Type B pancreatic cell (in vitro differentiated cells): ENCODE measurements at places on chromosomes 11 and 22.

GRCh38 chr11:56706486-56706885, 7.6 kb downstream of the OR9G1 start:
- no peak for DNase-seq

- DNase-seq: no peak
Measured at GRCh38 chr11:28756977-28757376, 648.8 kb downstream of the METTL15 start.

GRCh38 chr11:70282012-70282411, 11.5 kb downstream of the PPFIA1 start:
- DNase-seq: no peak

DNA sequence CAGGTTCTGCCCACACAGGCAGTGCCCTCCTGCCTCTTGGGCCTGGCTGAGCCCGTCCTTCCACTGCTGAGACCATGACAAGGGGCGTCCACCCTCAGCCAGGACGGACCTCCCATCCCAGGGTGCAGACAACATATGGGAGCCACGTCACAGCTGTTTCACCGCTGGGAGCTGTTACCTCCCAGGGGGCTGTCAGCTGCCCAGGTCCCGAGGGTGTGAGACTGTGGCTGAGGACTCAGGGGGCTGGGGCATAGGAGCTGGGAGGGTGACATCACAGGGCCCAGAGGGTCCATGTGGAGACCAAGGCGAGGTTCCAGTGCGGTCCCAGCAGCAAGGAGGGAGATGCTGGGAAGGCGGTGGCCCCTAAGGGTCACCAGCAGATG, 17.9 kb upstream of the CTSD start:
- no peak for DNase-seq

GRCh38 chr11:92083123-92083522, 141.5 kb upstream of the FAT3 start:
- no peak for DNase-seq

GRCh38 chr11:7522121-7522520, 8.3 kb downstream of the PPFIBP2 start:
- DNase-seq: no peak

DNA sequence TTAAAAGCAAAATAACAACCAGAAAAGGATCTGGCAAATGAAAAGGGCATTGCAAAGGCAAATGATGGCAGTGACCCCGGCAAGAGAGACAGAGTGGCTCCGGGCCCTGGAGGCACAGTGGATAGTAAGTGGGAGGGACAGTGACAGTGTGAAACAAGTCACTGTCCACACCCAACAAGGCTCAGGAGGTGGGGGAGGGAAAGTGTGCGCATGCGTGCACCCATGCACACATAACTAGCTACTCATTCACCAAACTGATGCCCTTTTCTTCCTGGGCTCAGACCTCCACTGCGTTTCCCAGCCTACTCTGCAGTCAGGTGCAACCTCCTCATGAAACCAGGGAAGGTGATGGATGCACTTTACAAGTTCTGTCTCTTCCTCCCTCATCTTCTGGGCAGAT, 108.4 kb downstream of the SHANK2 start:
- no peak for DNase-seq

DNA sequence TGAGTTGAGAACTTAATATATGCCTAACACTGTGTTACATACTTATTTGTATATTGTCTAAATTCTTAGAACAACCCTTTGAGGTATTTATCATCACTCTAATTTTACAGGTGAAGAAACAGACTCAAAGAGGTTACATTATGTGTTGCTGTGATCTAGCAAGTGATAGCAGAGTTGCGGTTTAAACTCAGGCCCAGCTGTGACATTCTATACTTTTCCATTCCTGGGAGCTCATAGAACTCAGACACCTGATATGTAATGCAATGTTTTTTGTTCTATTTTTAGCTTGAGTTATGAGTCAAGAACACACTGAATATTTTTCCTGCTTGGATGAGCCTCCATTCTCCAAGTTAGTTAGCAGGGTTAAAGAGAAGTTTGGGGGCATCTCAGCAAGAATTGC, 449.7 kb upstream of the DDI1 start:
- DNase-seq: no peak

- no peak for DNase-seq
Measured at GRCh38 chr22:17733466-17733865, 40.8 kb downstream of the BID start.

- DNase-seq: no peak
Measured at GRCh38 chr22:41768430-41768829, 32.0 kb upstream of the CCDC134 start.

DNA sequence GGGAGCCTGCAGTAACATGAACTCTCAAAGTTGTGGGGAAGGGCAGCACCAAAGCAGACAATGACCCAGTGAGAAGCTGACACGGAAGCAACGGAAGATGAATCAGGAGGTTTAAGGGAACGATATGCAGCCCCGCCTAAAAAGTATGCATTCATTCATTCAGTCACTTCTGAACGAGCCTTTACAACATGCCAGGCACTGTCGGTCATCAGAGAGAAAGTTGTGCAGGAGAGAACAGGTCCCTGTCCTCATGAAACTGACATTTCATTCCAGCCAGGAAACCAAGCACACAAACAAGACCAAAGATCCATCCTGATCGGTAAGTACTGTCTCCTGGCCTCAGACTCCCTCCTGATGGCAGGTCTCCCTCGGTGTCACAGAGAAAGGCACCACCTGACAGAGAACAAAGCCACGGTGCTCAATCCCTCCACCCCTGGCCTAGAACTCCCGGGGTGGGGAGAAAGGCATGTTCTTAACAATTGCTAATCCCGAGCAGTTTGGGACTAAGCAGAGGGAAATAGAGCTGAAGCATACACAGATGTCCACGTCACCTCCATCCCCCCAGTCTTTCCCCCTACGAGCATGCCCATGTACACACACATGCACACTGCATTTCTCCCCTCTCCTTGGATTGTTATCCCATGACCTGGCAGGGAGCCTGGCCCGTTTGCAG, 49.3 kb downstream of the LRFN4 start:
- DNase-seq: no peak

DNA sequence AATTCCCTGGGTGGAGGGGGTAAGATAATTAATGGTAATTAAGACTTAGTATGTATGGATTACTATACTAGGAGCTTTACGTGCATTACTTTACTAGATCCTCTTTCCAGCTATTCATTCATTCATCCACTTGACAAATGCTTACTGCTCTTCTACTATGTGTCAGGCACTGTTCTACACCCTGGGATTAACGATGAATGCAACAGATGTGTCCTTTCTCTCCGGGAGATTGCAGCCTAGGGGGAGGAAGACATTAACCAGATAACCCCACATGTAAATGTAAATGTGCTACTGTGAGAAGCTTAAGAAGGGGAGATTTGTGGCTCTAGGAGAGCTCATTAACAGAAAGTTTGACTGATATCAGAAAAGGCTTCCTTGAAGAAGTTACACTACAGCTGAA, 1.7 kb downstream of the ANKK1 start:
- no peak for DNase-seq

DNA sequence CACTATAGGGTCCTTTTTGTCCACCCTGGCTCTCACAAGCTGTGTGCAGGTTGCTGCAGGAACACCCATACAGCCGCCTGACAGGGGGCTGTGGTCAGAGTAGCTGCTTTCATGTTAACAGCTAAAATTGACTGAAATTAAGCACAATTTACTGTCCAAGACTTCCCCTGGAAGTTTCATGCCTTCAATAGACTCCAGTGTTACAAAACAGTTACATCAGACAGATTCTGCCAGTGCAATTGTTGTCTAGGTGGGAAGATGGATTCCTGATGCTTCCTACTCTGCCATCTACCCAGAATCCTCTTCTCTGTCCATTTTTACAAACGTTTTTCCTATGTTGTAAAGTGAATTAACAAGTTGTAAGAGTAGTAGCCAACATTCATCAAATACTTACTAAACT, 5.3 kb upstream of the TSKU start:
- no peak for DNase-seq

DNA sequence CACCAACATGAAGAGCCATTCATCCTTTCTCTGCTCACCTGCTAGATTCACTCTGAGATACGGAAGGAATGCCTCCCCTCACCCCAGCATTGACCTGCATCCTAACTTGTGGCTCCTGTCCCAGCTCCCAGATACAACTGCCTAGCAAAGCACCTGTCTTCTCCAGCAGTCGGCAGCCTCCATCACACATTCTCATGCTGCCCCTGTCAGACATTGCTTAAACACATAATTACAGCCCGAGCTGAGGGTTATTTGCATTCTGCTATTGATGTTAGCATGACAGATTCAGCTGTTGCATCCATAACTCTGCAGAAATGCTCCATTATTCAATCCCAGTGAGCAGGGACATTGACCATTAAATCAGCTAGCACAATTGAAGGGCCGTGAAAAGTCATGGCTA, 184.4 kb upstream of the NARS2 start:
- DNase-seq: no peak

DNA sequence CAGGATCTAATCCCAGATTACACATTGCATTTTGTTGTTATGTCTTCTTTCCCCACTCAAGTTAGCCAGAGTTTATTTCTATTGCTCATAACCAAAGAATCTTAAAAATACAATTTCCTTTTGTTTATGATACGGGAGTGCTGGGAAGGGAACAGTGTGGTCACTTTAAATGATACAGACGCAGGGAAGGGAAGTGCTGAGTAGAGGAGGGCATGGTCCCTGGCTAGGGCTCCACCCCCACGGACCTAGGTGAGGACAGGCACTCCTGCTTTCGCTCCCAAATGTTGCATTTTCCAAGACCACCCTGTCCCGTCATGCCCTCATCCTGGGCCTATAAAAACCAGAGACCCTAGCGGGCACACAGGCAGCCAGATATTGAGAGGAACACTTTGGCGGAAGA, 30.6 kb upstream of the NARS2 start:
- no peak for DNase-seq

DNA sequence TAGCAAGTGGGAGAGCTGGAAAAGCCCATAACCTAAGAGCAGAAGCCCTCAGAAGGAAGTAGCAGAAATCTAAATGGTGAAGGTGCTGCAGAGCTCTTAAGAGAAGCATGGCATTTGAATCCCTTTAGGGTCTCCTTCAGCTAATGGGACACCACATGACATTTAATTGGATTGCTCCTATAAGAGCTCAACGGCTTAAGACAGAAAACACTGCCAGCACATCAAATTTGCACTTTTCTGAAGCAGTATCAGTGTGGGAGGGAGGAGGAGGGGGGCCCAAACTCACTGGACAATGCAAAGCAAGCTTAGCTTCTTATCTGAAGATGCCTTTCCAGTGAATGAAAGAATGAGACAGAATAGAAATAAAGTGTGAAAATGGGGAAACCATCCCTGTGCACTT, 287.9 kb upstream of the MTNR1B start:
- no peak for DNase-seq

DNA sequence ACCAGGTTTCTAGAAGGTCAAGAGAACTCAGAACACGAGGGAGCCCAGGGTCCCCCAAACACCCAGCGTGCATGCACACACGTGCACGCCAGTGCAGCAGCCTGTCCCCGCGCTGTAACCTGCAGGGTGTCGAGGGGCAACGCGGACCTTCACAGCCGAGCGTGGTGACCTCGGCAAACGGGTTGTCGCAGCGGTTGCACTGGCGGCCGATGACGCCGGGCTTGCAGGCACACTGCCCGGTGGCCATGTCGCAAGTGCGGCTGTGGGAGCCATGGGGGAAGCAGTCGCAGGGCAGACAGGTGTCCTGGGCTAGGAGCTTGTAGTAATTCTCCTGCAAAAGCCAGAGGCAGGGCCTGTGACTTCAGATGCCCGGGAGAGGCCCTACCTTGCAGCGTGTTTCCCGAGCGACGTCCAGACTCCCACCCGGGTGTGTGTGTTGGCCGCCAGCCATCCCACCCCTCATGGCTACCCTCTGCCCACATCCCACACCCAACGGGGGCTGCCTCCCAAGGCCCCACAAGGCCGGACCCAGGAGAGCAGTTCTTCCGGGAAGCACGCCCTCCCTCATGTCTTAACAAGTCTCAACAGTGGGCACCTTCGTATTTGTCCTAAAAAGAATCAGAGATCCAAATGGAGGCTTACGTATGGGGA, 56.1 kb downstream of the TRMU start:
- DNase-seq: no peak

DNA sequence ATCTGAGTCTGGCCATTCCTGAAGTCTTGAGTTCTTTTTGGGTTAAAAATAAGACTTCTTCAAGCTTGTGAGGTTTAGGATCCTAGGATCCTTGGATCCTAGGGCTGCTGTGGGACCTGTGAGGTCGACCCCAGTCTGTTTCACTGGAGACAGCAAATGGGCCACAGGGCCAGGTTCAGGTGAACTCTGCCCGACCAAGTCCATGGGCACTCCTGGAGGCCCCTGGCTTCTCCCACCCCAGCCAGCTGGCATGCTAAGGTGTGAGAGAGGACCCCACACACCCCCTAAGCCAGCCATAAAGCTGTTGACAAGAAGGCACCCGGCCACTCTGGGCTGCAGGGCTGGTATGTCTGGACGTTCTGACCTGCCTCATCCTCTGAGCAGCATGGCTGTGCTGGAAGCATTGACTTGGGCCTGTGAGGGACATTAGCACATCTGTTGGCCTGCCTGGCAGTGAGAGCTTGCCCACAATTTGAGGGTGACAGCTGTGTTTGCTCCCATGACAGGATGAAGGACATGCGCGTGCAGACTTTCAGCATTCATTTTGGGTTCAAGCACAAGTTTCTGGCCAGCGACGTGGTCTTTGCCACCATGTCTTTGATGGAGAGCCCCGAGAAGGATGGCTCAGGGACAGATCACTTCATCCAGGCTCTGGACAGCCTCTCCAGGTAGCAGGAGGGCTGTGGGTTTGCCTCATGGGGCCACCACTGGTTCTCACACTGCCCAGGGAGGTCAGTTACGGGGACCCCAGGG, 16.0 kb downstream of the CLDN5 start:
- DNase-seq: no peak

DNA sequence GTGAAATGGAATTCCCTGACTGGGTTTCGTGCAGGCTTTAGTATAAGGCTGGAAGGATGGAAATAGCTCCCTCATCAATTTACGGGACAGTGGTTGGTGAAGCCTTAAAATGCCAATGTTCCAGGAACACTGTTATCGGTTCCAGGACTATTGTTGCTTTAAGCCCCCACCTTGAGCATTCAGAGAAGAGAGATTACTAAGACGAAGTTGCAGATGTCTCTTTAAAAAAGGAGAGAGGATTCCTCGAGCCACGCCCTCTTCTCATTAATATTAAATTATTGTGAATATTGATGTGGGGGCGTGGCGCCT, 195 bp upstream of the CREB3L1 start:
- no peak for DNase-seq

DNA sequence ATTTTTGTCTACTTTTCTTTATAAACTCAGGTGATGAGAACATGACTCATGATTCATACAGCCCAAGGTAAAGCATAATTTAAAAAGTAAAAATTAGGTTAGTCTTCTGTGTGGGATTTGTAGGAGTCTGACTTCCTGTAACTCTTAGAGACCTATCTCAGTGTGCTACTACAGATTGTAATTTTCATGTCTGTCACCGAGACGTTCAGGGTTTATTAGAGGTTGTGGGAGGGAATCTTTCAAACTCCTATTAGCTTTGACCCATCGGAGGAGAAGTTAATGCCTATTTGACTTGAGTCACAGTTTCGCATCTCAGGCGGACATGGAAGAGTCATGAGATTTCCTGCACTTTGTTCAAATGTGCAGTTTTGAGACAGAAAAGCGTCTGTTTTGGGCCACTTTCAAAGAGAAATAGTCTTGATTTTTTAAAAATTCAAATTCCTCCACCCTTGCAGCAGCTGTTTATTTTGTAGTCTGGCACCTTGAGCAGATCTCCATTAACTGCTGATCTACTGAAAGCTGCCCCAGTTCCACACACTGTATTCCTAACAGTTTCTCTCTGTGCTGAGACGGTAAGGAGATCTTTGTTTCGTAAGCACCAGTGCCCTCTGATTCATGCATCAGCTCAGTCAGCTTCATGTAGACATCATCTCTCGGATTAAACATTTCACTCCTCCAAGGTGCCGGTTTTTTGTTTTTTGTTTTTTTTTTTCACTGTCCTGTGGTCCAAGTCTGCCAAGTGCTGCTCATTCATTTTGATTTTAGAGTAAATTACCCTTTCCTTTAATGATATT, 24.3 kb downstream of the ALKBH3 start:
- DNase-seq: no peak
